BE2C (cell line): ENCODE measurements at places on chromosomes 16 and 17.

DNA sequence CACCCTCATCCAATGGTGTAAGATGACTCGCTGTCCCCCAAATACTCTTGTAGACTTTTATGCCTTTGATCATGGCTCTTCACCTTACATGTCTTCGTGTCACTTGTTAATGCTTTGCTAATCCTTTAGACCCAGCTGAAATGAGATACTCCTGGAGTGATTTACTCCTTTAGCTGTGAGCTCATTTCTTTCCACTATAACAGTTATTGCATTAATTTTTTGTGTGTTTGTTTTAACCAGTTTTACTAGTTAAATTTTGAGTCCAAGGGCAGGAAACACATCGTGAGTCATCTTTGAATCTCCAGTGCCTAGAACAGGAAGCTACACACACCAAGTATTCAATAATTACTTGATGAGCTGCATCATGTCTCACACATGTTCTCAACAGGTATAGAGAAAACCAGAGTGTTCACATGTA, 6.5 kb upstream of the CTCF start:
- DNase-seq = no peak

- no peak for DNase-seq
Measured at GRCh38 chr16:27106305-27106704, 39.6 kb downstream of the C16orf82 start.

- no peak for DNase-seq
Measured at GRCh38 chr16:4703906-4704305, 10.5 kb downstream of the NUDT16L1 start.

- no peak for DNase-seq
Measured at GRCh38 chr16:11149011-11149616, 106.9 kb downstream of the SOCS1 start.

- no peak for DNase-seq
Measured at GRCh38 chr17:29347831-29348629, 42.1 kb upstream of the TAOK1 start.
